ENCODE measurements at places on chromosomes 4 and X. TPM values are rescaled to one million over a fixed set of nuclear protein-coding genes. Genes with fewer than 3 reads are reported as not detected.

NPY5R gene
- total RNA-seq, result not detected

FAM149A gene
- 0.13 TPM for total RNA-seq

HMX1 gene
- not detected for total RNA-seq

NXF2 gene
- total RNA-seq, result not detected

TKTL2 gene
- total RNA-seq, result not detected

ARAP2 gene
- not detected for total RNA-seq

PRDM5 gene
- total RNA-seq, result 18.7 TPM

RIBC1 gene
- total RNA-seq, result 0.32 TPM

ARX gene
- not detected for total RNA-seq

MID2 gene
- total RNA-seq, result 8.9 TPM

FGFR3 gene
- 0.97 TPM for total RNA-seq

FAM47E gene
- not detected for total RNA-seq

WWC2 gene
- total RNA-seq, result 31.0 TPM

CORIN gene
- 0.63 TPM for total RNA-seq

TMEM271 gene
- total RNA-seq, result not detected

UGT2A1 gene
- total RNA-seq, result not detected

NDST3 gene
- not detected for total RNA-seq

ARHGEF9 gene
- 14.8 TPM for total RNA-seq

FBXW7 gene
- total RNA-seq, result 30.7 TPM

PCDH7 gene
- 0.38 TPM for total RNA-seq

SLC2A9 gene
- 0.25 TPM for total RNA-seq

NEXMIF gene
- total RNA-seq, result not detected

LRRC66 gene
- total RNA-seq, result 0.32 TPM

UGT2B15 gene
- total RNA-seq, result not detected

HAND2 gene
- total RNA-seq, result 11.2 TPM

SSX3 gene
- total RNA-seq, result not detected

CPEB2 gene
- total RNA-seq, result 8.1 TPM

ZNF182 gene
- 1.6 TPM for total RNA-seq

GPC3 gene
- total RNA-seq, result not detected

UCP1 gene
- total RNA-seq, result not detected

OPHN1 gene
- total RNA-seq, result 4.5 TPM

ARMCX1 gene
- total RNA-seq, result 29.0 TPM

KDM6A gene
- 31.2 TPM for total RNA-seq

MTNR1A gene
- not detected for total RNA-seq

ANXA3 gene
- total RNA-seq, result 1.1 TPM

MTMR8 gene
- not detected for total RNA-seq

PDE5A gene
- total RNA-seq, result 13.8 TPM

S100P gene
- not detected for total RNA-seq

SLC30A9 gene
- total RNA-seq, result 61.7 TPM

F8 gene
- 4.1 TPM for total RNA-seq

UGT2B28 gene
- total RNA-seq, result not detected

NLGN3 gene
- total RNA-seq, result 0.63 TPM

SCML2 gene
- 2.1 TPM for total RNA-seq

RHOXF2B gene
- total RNA-seq, result not detected

HMGB3 gene
- 12.1 TPM for total RNA-seq

NLRP2B gene
- not detected for total RNA-seq

AWAT2 gene
- not detected for total RNA-seq

MGST2 gene
- 7.5 TPM for total RNA-seq

CDS1 gene
- total RNA-seq, result not detected

DACH2 gene
- total RNA-seq, result not detected

AMTN gene
- total RNA-seq, result not detected

ERCC6L gene
- 1.9 TPM for total RNA-seq

RAB9A gene
- 38.9 TPM for total RNA-seq

PTPN13 gene
- total RNA-seq, result 42.7 TPM

COX7B2 gene
- not detected for total RNA-seq

Measured in GM23248 (cell line).